Kidney (tissue), 22 donors: ENCODE measurements at places on chromosomes 1 and 21. TPM values are rescaled to one million over a fixed set of nuclear protein-coding genes. Genes with fewer than 3 reads are reported as not detected.

TNFAIP8L2 gene
- polyA plus RNA-seq = 1.8 TPM

PRELP gene
- polyA plus RNA-seq = 9.5 TPM

S100A9 gene
- polyA plus RNA-seq = 41.9 TPM

RGS13 gene
- not detected for polyA plus RNA-seq

DNA sequence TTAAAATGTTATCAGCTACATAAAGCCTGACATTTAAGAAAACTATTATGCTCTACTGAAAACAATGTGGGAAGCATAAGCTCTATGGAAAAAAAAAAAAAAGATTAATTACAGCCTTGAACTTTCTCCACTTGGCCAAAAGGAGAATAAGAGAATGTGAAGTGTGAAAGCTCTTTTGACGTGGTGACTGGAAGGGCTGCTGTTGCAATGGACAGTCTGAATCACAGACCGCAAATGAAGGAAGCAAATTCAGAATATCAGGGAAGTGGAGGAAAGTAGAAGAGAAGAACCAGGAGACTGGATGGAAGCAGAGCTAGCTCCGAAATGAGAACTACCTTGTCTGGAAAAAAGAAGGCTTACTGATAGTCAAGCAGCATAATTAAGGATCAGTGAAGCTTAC is 106.8 kb downstream of the AK5 start:
- DNase-seq = no peak

- DNase-seq = no peak
Measured at GRCh38 chr1:159229896-159230295, 25.2 kb downstream of the ACKR1 start.

DNA sequence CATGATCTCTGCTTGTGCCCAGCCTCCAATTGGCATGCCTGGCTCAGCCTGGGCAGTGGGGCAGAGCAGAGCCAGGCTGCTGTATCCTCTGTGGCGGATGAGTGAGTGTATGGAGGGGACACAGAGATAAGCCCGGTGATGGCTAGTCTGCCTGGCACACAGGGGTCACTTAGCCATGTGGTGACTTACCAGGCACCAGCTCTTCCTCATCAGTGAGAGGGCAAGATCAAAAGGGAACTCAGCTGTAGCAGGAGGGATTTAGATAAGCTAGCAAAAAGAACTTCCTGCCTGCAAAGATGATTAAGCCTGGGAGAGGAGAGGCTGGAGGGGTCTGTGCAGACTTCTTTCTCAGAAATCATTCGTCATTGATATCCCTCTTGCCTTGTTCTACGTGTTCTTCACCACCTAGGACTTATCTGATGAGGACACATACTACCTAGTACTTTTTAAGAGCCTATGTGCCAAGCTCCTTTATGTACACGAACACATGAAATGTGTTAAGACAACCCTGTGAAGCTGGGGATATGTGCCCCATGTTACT is 7.9 kb downstream of the KIF21B start:
- no peak for DNase-seq

DNA sequence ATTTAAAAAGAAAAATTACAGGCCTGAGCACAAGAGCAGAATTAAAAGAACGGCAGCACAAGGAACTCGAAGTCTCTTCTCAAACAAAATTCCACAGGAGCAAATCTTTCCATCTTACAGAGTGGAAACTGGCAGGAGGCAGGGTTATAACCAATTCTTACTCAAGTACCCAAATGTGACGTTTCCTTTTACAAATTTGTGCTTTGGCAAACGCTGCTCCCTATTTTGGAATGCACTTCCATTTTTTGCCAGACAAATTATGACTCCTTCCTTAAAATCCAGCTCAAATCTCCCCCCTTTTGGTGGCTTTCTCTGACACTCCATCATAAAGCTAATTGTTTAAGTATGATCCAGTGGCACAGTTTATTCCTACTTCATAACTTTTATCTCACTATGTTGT is 7.8 kb downstream of the ERI3 start:
- DNase-seq = no peak

DNA sequence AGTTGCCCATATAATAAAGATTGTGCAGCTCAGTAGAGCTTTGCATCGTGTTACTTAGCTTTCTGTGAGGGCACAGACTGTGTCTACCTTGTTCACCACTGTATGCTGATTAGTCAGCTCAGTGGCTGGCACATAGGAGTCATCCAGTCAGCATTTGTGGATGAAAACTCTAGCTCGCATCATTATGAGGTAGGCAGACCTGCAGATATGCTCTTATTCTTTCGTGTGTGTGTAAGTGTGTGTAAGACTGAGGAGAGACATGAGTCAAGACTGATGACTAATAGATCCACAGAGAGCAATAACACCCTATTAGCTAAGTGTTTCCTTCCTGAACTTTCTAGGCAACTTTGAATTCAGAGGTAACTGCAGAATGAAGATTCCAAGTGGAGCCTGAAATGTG is 17.1 kb downstream of the TTF2 start:
- DNase-seq = no peak
